ENCODE measurements at places on chromosomes 7 and 10. TPM values are rescaled to one million over a fixed set of nuclear protein-coding genes. Genes with fewer than 3 reads are reported as not detected.

GRCh38 chr7:10325395-10325794 lies 648.3 kb upstream of the PHF14 start:
- H3K27me3 ChIP-seq: no peaks in the 10 kb centered on the region
- no peak overlapping the region for H3K27ac ChIP-seq

DNA sequence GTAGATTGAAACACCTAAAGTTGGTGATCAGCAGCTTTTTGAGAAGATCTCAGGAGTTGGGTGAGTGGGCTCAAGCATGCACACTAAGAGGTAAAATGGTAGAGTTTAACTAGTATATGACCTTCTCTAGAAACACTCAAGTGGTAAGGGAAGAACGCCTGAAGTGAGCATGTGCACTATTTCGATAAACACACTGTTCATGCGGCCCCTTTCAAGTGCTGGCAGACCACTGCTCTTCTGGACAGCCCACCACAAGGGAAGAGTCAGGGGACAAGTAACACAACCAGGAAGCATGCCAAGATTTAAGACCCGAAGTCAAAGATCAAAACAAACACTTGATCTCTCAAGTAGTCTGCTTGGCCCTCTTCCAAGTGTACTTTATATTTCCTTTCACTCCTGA lies 519.5 kb upstream of the ZWINT start:
- H3K27ac ChIP-seq: no peak overlapping the region
- H3K36me3 ChIP-seq: no peaks in the 10 kb centered on the region
- no peak for DNase-seq
- H3K4me1 ChIP-seq: no peaks in the 10 kb centered on the region
- H3K4me3 ChIP-seq: no peak overlapping the region

DNA sequence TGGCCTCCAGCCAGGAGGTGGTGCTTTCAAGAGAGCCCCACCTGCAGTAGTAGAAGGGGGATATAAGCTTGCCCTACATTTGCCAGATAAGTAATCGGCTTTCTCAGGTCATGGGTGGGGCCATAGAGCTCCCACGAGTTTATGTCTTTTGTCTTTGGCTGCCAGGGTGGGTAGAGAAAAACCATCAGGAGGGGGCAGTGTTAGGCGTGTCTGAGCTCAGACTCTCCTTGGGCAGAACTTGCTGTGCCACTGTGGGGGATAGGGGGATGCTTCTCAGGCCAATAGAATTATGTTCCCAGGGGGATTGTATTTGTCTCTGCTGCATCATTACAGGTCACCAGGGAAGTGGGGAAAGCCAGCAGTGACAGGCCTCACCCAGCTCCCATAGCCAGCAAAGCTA lies 12.3 kb upstream of the MRPS33 start:
- H3K27ac ChIP-seq: no peak overlapping the region
- H3K4me1 ChIP-seq: no peaks in the 10 kb centered on the region
- H3K36me3 ChIP-seq: no peaks in the 10 kb centered on the region
- H3K4me3 ChIP-seq: no peak overlapping the region
- peaks cover 7% of the 10 kb centered on the region for H3K27me3 ChIP-seq

GRCh38 chr10:74104480-74104879 lies 46.1 kb downstream of the AP3M1 start:
- H3K4me1 ChIP-seq: no peaks in the 10 kb centered on the region
- no peak for DNase-seq
- no peak overlapping the region for H3K27ac ChIP-seq
- no peak overlapping the region for H3K4me3 ChIP-seq
- peaks cover 98% of the 10 kb centered on the region for H3K36me3 ChIP-seq

- H3K27ac ChIP-seq: no peak overlapping the region
- DNase-seq: no peak
- no peaks in the 10 kb centered on the region for H3K36me3 ChIP-seq
- H3K4me3 ChIP-seq: no peak overlapping the region
Observed at GRCh38 chr10:58773341-58773740, 260.7 kb downstream of the BICC1 start.

DNA sequence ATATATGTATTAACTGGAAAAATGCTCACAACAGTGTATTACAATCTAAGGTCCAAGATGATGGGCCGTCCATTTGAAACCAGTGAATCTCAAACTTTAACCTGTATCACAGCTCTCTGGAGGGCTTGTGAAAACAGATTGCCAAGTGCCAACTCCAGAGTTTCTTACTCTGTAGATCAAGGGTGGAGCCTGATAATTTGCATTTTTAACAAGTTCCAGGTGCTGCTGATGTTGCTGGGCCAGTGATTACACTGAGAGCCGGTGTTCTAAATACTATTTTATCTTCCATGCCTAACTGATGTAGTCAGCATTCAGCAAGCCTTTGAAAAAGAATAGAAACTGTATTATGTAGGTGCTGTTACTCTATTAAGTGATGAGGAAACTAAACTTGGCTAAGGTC lies 269.9 kb upstream of the FERD3L start:
- H3K4me1 ChIP-seq: no peaks in the 10 kb centered on the region
- no peak for DNase-seq
- H3K27me3 ChIP-seq: no peaks in the 10 kb centered on the region
- H3K4me3 ChIP-seq: no peak overlapping the region

- no peak overlapping the region for H3K4me3 ChIP-seq
- DNase-seq: no peak
- peaks cover 4% of the 10 kb centered on the region for H3K27me3 ChIP-seq
Observed at GRCh38 chr10:94405406-94405805, 3.1 kb downstream of the TBC1D12 start.

DNA sequence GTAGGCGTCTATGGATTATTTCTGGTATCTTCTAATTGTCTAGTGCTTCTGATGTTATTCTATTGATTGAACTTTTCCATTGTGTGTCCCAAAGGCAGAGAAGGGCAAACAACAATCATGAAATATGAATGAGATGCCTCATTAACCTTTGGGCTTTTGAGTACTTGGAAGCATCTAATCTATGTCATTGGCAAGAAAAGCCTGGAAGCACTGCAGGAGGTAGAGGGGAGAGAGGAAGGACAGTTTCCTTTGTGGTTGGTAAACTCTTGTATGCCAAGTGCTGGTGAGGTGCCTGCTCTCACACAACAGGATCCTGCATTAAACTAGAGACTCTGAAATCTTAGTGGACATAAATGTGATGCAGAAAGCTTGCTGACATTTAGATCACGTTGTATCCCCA lies 155.2 kb upstream of the TPK1 start:
- no peak overlapping the region for H3K27ac ChIP-seq
- H3K36me3 ChIP-seq: no peaks in the 10 kb centered on the region
- no peak for DNase-seq
- H3K4me3 ChIP-seq: no peak overlapping the region

DNA sequence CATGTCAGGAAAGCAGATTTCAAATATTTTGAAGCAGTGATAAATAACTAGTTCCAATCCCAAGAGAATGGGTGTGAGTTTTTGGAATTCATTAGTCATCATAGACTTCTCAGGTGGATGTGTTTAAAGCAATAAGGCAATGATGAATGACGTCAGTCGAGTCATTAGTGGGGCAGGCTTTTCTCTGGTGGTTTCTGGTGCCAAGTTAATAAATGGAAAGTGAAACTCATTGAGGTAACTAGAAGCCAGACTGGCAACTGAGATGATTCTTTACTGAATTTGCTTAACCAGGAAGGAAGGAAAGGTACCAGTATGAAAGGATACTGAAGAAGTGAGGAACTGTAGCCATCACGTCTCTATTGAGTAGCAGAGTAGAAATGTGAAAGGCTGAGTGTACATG lies 311.0 kb downstream of the GPAM start:
- no peak for DNase-seq
- H3K4me1 ChIP-seq: no peaks in the 10 kb centered on the region
- H3K36me3 ChIP-seq: no peaks in the 10 kb centered on the region
- no peak overlapping the region for H3K27ac ChIP-seq

GRCh38 chr10:122163174-122164022 lies 107.7 kb upstream of the BTBD16 start:
- H3K4me1 ChIP-seq: peaks cover 32% of the 10 kb centered on the region
- H3K27me3 ChIP-seq: peaks cover 26% of the 10 kb centered on the region
- DNase-seq: no peak
- H3K27ac ChIP-seq: no peak overlapping the region
- peaks cover 35% of the 10 kb centered on the region for H3K36me3 ChIP-seq

GRCh38 chr7:28192786-28193585 lies 12.4 kb upstream of the JAZF1 start:
- H3K4me1 ChIP-seq: no peaks in the 10 kb centered on the region
- H3K27me3 ChIP-seq: no peaks in the 10 kb centered on the region
- DNase-seq: no peak
- H3K4me3 ChIP-seq: no peak overlapping the region
- H3K36me3 ChIP-seq: no peaks in the 10 kb centered on the region

GRCh38 chr10:123044391-123044790 lies 35.6 kb downstream of the ACADSB start:
- H3K4me1 ChIP-seq: no peaks in the 10 kb centered on the region
- peaks cover 40% of the 10 kb centered on the region for H3K36me3 ChIP-seq
- no peak overlapping the region for H3K27ac ChIP-seq

DNA sequence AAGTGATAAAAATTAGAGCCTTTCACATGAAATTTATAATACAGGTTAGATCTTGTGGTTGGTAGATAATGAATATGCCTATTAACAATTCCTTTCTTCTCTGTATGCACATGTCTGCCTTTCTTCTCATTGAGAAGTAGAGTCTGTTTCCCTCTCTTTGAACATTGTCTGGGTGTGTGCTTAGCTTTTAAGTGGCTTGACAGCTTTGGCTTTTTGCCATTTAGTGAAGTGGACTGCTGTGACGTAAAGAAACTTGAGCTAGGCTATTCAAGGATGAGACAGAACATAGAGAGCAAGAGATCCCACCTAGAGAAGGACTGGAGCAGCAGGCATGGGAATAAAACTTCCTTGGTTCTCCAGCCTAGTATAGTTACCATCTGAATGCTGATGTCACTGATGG lies 996.7 kb upstream of the CELF2 start:
- no peak for DNase-seq
- no peaks in the 10 kb centered on the region for H3K36me3 ChIP-seq
- H3K4me1 ChIP-seq: no peaks in the 10 kb centered on the region

The IGF2BP3 gene
- 2.0 TPM for total RNA-seq

The TET1 gene
- 1.8 TPM for total RNA-seq

The TMEM72 gene
- total RNA-seq: not detected

The AMPH gene
- total RNA-seq: 1.2 TPM

The AKR1D1 gene
- not detected for total RNA-seq

The ZNF398 gene
- 13.2 TPM for total RNA-seq

Measured in lower lobe of right lung (tissue), 2 donors.